HuH-7 (cell line): ENCODE measurements at places on chromosomes 2 and 18.

DNA sequence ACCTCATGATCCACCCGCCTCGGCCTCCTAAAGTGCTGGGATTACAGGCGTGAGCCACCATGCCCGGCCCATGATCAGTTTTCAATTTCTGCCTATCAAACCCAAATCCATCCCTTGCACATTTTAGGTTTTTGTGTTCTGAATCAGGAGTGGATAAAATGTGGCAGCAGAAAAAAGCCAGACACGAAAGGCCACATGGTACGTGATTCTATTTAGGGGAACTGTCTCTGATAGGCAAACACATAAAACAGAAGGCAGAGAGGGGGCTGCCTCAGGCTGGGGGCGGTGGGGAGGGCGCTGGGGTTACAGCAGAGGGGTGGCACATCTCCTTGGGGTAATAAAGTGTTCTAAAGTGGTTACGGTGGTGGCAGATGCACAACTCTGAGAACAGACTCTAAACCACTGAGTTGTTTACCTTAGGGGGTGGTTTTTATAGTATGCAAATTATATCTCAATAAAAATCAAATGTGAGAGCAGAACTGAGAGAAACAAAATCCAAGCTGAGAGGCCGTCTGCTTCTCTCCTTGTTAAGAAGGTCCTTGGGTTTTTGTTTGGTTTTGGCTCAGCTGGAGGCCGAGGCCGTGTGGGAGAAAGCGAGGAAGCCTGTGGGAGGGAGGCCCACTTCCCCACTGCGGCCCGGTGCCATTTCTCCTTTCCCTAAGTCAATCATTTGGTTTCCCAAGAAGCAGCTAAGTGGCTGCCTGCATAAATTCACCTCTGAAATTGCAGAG is 78.0 kb downstream of the SOWAHC start:
- no peak for DNase-seq

GRCh38 chr18:2964361-2965010 is 48.5 kb downstream of the LPIN2 start:
- DNase-seq, result no peak

GRCh38 chr2:1742301-1742680 is 2.0 kb downstream of the PXDN start:
- no peak for DNase-seq

DNA sequence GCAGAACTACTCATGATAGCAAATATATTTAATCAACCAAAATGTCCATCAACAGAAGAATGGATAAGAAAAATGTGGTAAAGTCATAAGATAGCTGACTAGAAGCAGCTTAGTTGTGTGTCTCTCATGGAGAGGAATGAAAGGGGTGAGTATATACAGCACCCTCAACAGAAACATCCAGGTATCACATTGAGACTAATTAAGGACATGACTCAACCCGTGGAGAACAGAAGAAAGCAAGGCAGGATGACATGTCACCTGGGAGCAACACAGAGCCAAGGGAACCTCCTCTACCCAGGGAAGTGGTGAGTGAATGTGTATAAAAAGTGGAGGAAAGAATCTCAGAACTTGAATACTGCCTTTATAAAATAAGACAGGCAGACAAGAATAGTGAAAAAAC is 1695.0 kb upstream of the CELF4 start:
- DNase-seq, result no peak

DNA sequence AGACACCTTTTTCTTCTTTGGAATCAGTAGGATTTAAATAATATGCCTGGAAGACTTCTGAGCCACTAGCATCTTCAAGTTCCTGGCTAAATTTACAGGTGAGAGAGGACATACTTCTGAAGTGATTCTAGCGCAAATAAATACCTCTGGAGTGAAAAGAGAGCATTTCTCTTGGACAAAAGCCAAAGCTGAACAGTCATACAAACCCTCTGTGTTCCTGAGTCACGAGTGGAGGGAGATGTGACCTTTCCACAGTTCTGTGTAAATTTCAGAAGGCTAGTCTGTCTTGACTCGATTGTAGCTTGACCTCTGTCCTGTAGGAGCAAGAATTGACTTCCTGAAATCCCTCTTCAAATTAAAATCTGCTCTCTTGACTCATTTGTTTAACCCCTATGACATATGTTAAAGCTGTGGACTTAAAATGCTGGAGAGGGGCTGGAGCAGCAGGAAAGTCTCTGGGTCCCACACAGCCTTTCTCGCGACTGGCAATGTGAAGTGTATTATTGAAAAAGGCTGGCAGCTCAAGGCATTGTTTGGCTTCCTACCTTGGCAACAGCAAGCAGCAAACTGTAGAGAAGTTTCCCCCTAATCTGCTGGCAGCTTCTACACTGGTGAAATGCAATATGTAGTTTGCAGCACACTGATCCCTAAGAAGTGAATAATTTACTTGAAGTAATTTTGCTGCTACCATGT is 79.6 kb upstream of the GCFC2 start:
- DNase-seq, result no peak

- no peak for DNase-seq
These were observed 949.9 kb upstream of the NRXN1 start for GRCh38 chr2:51981783-51982182.

GRCh38 chr18:77632758-77633157 is 383.1 kb downstream of the GALR1 start:
- no peak for DNase-seq
